ENCODE measurements at places on chromosomes 3 and 15.

DNA sequence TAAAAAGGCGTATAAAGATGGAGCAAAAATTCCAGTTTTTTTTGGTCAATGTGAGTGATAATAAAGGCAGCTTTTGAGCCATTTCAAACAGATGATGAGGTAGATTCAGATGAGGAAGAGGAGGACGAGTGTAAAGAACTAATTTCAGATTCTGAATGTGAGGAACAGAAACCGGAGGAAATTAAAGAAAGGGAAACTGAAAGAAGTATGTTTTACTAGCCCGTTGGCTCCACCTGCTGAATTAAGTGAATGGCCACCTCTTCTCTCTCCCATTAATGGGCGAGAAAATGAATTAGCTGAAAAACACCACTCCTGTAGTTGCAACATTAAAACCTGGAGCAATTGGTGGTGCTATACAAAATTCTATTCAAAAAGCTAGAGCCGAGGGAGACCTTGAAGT, 55.4 kb downstream of the CYP19A1 start:
- no peak for DNase-seq

DNA sequence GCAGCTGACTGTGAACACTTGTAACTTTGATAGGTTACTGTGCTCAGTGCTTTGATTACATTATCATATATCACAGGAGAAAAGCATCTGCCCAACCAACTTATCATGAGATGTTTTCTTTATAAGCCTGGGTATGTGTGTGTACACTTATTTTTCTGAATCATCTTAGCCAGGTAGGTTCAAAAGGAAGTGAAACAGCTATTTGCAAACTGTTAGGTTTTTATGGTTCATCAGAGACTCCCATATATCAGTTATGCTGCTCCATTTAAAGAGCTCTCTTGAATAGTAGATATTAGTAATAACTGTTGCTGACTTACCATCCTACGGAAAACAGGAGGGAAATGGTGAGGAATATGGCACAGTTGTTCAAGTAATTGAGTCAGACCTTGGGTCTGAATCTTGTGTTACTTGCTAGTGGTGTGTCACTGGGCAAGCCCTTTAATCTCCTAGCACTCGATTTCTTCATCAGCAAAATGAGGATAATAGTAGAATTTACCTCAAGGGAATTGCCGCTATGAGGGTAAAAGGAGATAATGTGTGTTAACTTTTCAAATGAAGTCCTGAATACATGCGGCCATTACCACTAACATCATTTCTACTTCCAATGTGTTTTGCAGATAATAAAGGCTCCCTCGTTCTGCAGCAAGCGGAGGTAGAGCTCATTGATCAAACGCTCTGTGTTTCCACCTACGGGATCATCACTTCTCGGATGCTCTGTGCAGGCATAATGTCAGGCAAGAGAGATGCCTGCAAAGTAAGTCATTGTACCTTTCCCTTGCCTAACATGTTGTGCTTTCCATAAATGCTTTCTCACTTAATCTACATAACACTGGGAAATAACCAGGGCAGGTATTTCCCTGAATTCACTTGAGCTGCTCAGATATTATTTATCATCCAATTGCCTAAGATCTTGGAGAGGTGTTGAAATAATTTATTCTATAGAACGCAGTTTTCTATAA, 7.8 kb upstream of the C3orf52 start:
- no peak for DNase-seq

GRCh38 chr15:91376038-91376437, 276.0 kb downstream of the SV2B start:
- DNase-seq = no peak

GRCh38 chr3:61340931-61341461, 89.7 kb upstream of the FHIT start:
- no peak for DNase-seq

DNA sequence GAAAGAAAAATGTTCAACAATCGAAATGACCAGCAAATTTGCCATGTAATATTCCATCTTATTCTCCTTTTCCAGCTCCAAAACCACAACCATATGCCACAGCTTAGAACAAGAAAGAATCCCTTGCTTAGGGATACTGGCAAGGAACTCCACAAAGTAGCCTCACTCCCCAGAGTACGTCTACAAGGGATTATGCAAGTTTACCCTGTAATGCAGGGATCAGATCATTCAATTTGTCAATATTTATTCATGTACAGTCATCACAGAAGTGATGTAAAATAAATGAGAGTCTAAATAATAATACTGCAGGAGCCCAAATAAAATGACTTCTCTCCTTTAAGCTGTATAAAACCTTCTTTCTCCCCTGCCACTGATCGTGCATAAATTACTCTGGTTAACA, 23.5 kb upstream of the MYO1E start:
- DNase-seq = no peak

DNA sequence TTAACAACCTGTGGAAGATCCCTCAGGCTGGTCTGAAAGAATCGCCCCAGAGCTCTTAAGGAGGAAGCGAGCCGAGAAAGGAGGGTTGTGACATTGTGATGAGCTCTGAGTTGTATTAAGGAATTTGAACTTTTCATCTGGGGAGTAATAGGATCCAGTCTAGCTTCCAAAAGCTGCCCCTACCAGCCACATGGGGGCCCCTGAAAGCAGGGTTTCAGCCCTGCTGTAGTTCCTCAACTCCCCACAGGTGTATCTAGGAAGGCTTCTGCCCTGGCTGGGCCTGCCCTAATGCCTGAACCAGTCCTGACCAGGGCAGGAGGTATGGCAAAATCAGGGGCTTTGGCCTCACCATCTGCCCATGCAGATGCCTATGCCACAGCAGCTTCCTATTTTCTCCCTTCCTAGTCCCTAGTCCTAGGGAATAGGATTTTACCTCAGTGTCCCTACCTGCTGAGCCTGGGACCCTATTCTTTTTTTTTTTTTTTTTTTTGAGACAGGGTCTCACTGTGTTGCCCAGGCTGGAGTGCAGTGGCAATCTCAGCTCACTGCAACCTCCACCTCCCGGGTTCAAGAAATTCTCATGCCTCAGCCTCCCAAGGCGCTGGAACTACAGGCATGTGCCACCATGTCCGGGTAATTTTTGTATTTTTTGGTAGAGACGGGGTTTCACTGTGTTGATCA, 5.0 kb upstream of the AP3S2 start:
- DNase-seq = peak; percentile 61

DNA sequence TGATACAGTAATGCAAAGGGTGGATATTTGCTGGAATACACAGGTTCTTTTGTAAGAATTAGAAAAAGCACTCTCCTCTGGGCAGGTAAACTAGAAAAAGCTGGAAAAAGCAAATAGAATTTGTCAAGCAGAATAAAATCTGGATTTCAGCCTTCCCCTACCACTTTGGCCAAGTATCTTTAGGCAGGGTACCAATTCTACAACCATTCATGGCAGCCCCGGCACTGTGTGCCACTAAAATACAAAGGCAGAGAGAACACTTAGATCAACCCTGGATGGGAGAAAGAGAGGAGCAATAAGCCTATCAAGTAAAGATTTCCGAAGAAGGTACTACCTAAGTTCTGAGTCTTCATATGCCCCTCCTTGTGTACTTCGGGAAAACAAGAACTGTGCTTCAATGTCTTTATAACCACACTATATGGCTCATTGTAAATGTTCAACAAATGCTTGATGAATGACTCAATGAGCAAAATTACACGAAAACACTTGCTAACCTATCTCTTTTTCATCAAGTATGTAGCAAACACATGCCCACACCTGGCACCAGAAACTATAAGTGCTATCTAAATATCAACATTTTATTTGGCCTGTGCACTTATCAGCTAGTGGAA, 20.8 kb downstream of the STAG1 start:
- DNase-seq = no peak

GRCh38 chr3:113575206-113575605, 42.9 kb downstream of the SIDT1 start:
- DNase-seq = no peak

GRCh38 chr3:134885877-134886621, 91.0 kb downstream of the EPHB1 start:
- DNase-seq = no peak

DNA sequence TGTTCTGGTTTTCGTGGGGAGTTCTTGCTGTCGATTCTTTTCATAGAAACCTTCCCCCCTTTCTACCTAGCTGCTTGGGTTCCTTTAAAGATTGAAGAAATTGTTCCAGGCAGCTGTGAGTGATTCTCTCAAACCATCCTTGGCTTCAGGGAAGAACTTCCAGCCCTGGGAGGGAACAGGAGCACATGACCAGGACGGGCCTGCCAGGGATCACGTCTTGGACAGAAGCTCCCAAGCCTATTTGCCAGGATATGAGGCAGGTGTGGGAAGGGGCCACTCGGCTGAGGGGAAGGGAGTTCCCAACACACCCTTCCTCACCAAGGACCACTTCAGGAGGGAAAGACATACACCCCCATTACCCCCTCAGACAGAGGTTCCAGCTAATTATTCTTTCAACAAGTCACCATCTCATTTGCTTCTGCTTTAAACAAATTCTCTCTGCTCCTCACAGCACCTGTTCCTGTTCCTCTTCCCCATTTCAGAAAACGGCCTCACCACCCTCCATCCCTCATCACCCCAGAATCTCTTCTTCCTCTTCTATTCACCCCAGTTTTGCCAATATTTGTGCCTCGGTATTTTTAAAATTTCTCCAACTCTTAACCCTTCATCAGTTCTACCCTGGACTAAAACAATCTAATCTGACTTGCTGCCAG, 62.5 kb downstream of the WHAMM start:
- no peak for DNase-seq

DNA sequence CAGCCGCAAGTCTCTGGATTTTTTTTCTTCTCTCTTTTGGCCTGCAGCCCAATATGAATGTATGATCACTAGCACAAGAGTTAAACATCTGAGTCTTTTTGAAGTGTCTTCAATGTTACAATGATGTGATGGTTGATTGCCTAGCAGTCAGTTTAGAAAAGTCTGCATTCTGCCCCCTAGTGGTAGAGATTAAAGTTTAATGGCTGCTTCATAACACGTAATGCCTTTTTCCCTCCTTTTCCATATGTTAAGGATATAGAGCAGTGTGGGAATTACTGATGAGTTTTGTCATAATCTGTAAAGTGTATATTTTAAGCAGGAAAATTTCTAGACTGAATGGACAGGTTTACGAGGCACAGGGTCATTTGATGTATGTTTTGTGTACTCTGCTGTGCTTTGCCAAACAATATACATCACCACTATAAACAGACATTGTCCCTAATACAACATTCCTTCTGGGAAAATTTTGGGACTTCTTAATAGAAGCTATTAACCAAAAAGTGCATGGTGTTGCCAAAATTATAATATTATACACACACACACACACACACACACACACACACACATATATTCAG, 1038.5 kb upstream of the NR2F2 start:
- DNase-seq = no peak

DNA sequence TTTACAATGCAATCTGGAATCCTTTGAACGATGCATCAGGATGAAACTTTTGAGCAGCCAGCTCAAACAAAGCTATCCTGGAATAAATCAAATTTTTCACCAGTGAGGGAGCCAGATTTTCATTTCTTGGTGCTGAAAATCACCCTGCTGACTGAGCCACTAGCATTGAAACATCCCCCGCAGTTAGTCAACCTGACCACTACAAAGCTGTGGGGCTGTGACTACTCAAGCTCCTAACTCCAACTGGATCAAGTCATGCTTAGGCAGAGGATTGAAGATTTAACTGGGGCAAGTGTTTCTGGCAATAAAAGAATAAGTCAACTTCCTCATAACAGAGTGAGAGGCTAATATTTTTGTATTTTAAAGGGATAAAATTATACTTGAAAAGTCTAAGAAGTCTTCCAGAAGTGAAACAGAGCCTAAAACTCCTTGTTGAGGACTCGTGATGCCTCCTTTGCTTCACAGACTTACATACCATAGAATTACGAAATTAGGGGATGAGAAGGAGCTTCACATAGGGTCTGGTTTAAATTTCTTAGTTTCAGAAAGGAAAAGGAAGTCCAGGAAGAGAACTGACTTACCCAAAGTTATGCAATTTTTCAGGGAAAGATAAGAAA, 177.8 kb downstream of the SERPINI1 start:
- DNase-seq = no peak

- DNase-seq = no peak
These were observed 25.4 kb downstream of the ALS2CL start for GRCh38 chr3:46668116-46668515.

Data from activated CD8-positive, alpha-beta memory T cell treated with anti-CD3 and anti-CD28 coated beads, Interleukin-2, amount 50 U/mL, for 48 hours (primary cell).